ENCODE measurements at places on chromosomes 4 and X.
A peak's percentile ranks its signal among the peaks of the same experiment; 100 is the strongest.

GRCh38 chrX:2696698-2697215 lies 5.7 kb downstream of the CD99 start:
- DNase-seq = peak; percentile 47

DNA sequence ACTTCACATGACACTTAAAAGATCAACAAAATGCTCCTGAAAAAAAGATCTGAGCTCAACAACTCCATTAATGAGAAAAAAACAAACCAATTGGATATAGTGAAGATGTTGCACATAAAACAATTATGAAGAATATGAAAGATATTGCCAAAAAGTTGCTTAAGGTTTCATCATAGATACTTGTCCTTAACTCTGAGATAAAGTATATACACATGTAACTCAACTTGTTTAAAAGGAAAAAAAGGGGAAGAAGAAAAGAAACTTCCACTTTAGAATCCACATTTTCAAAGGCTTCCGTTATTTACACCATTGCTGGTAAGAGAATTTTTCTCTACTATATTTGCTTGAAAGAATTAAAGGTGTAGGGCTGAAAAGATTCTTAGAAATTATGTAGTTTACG lies 2.7 kb downstream of the AFAP1 start:
- no peak for DNase-seq

DNA sequence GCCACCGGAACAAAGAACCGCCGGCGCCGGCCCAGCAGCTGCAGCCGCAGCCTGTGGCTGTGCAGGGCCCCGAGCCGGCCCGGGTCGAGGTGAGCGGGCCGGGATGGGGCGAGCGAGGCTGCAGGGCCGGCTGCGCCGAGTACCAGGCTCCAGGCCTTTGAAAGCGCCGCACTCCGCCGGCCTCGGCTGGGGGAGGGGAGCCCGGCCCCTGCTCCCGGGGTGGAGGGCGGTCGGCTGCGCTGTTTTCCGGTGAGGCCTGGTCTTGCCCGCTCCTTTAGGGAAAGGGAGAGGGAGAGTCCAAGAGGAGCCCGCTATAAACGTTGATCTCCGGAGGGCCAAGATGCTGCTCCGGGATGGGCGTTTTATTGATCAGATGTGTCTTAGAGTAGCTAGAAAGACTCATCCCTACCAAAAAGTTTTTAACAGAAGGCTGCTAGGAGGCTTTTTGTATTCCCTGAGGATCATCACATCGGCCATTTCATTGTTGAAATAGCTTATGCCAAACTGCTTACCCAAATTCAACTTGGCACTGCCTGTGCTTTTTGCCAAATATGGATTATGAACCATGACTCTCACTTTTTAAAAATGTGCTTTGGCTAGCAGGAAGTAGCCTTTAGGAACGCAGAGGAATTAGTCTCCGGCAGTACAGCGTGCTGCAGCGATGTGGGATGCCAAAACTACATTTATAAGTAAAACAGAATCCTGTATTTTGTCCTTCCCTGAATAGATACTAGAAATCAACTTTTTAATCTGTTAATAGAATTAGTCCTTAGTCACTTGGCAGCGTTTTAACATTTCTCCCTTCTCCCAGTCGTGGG lies 760 bp downstream of the TMEM165 start:
- peak; percentile 66 for DNase-seq

DNA sequence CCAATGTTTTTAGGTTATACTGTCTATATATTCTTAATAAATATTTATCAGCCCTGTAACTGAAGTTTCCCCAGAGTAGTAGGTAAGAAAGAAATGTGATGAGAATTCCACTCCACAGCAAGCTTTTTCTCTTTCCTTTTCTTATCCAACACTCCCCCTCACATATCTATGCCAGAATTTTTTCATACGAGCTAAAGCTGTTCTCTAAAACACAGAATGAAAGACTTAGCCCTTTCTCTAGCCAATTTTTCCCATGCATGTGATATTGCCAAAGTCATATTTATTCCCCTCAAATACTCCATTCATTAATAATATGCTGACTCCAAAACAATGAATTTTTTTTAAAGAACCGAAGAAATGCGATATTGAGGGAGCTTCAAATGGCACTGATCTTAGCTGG lies 32.3 kb downstream of the VEGFC start:
- no peak for DNase-seq

GRCh38 chr4:34037280-34037679 lies 2207.0 kb downstream of the ARAP2 start:
- DNase-seq = no peak

GRCh38 chrX:40389555-40389954 lies 191.2 kb upstream of the ATP6AP2 start:
- DNase-seq = no peak

DNA sequence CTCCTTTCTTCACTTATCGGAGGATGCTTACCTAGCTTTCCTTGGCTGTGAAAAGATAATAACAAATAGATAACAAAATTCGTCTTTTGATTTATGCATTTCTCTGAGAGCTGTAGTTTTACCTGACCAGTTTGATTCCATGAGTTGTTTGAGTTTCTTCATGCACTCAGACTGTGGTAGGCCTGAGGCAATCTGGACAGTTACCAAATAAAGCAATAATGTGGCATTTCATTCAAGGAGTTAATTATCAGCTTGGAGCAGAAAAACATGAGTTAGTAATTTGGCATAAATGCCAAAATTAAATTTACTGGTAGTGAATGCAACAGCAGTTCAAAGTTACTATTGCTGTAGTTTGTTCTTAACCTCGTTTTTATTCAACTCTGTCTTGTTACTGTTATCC lies 53.5 kb downstream of the FABP2 start:
- DNase-seq = no peak

DNA sequence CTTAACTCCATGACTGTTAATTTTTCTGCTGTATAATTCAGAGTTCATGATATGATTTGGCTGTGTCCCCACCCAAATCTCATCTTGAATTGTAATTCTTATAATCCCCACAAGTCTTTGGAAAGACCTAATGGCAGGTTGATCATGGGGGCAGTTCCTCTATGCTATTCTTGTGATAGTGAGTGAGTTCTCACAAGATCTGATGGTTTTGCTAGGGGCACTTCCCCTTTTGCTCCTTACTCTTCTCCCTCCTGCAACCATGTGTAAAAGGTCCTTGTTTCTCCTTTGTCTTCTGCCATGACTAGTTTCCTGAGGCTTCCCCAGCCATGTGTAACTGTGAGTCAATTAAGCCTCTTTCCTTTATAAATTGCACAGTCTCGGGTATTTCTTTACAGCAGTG lies 1751.9 kb downstream of the ARAP2 start:
- no peak for DNase-seq

GRCh38 chr4:176189891-176190795 lies 5.2 kb downstream of the SPATA4 start:
- no peak for DNase-seq

- no peak for DNase-seq
Measured at GRCh38 chr4:114752391-114753165, 154.0 kb downstream of the UGT8 start.

DNA sequence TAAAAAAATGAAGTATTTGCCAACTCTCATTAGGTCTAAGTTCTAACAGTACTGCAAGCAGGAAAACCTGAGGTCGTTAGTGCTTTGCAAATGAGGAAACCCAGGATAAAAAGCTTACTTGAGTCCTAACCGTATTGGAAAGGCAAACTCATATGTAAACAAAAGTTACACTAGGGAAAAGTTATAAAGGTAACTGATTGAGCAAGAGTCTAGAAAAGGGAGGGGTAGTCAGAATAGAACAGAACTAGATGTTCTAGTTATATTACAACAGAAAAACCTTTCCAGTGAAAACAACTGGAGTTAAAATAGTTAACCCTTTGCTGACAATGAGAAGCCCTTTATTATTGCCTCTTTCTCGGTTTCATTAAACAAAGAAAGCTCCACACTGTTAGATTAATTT lies 66.4 kb upstream of the MAOA start:
- no peak for DNase-seq

DNA sequence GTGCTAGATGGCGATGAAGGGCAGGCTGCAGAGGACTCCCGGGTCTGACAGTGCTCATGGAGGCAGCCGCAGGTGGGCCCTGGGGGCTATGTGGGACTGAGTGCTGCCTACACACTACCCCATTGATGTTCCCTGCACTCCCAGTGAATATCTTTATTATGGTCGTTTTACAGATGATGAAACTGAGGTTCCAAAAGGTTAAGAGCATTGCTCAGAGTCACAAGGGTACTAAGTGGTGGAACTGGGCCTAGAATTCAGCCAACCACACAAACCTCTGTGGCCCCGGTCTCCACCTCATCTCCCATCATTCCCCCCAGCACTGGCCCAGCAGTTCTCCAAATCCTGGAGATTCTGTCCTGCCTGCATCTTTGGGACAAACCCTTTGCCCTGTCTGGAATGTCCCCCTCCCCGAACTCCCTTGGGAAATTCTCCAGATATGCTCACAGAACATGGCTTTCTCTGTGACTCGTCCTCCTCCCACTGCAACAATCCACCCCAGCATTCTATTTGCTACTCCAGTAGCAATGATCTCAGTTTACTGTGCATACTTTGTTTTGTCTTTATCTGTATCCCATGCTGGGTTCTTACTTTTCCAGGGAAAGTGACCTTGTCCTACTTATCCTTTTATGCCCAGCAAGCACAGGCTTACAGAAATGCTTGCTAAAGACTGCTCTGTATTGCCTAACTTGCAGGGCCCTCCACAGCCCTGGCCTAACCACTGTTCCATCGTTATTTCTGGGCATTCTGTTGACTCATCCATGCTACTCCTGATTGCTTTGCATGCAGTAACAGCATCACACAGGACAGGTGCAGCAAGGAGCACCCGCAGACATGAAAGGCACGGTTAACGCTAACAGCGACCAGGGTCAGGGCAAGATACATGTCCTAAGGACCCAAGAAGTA lies 14.0 kb downstream of the PNMA6F start:
- no peak for DNase-seq

Measured in activated naive CD8-positive, alpha-beta T cell treated with anti-CD3 and anti-CD28 coated beads, Interleukin-2, amount 10 ng/mL, durations not matched to agents 7 days and 5 days (primary cell).